ENCODE measurements at places on chromosomes 16 and 17.
A peak's percentile ranks its signal among the peaks of the same experiment; 100 is the strongest.

DNA sequence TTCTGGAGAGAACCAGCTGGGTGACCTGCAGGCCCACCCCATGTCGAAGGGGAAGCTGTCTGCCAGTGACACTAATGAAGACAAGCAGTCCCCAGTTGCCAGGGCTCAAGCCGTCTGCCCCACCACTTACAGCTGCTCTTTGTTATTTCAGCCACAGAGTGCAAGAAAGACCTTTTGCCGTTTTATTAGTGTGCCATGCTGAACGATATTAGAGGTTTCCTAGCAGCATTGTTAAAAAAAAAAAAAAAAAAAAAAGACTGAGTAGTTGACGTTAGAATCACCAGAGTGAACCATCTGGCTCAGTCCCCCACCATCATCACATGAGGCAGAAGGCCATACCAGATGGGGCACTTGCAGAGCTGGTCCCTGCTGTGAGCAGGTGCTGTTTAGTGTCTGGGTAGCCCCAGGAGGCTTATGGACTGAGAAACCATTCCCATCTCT lies 26.5 kb upstream of the SLC39A11 start:
- no peak for DNase-seq

DNA sequence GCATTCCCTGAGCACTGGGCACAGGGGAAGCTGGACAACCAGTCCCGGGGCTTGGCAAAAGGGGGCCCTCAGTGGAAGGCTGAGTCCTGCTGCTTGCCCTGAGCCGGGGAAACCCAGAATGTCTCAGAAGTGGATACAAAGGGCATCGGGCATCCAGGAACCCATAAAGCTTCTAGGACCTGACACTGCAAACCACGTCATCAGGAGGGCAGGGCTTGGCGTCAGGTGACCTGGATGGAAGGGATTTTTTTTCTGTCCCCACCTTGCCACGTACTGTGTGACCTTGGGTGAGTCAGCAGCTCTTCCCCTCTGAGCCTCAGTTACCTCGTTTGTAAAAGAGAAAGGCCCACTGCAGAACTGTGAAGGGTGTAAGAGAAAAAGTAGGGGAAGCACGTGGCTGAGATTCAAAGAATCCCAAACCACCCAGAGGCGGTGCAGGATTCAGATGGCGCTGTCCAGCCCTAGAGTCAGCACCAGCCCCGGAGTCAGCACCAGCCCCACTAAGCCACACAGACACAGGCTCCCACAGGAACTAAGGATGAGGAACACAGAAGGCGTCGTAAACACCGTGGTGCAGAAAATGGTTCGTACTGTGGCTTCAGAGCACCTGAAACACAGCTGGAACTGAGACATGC lies 53.7 kb downstream of the C16orf95 start:
- no peak for DNase-seq

DNA sequence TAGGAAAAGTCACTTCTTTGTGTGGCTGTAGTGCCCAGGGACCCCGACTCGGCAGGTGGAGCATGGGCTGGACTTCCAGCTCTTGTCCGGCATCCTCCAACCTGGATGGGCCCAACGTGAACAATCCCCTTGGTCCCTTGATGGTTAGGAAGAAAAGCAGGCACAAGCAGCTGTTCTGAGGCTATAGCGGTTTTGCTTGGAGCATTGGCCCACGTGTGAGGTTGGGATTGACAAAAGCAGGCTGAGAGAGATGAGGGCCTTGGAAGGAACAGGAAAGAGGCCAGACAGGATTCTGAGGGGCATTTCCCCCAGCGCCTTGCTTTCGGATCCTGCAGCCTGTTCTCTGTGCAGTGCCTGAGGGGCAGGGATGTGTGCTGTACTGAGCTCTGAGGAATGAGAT lies 28.1 kb downstream of the SCNN1B start:
- DNase-seq = no peak

DNA sequence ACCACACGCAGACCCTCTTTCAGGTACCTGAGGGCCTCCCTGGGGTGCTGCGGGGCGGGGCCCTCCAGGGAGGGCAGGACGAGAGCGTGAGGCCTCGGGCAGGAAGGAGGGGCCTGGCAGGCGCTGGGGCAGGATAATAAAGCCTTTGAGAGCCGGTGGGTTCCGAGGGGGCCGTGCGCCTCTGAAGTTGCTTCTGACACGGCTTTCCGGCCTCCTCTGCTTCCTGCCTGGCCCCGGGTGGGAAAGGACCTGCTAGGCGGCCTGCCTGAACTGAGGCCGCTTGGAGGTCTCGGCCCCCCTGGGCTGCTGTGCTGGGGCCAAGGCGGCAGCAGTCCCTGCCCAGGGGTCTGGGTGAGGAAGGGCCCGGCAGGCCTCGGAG lies 10.4 kb downstream of the CENPX start:
- no peak for DNase-seq

DNA sequence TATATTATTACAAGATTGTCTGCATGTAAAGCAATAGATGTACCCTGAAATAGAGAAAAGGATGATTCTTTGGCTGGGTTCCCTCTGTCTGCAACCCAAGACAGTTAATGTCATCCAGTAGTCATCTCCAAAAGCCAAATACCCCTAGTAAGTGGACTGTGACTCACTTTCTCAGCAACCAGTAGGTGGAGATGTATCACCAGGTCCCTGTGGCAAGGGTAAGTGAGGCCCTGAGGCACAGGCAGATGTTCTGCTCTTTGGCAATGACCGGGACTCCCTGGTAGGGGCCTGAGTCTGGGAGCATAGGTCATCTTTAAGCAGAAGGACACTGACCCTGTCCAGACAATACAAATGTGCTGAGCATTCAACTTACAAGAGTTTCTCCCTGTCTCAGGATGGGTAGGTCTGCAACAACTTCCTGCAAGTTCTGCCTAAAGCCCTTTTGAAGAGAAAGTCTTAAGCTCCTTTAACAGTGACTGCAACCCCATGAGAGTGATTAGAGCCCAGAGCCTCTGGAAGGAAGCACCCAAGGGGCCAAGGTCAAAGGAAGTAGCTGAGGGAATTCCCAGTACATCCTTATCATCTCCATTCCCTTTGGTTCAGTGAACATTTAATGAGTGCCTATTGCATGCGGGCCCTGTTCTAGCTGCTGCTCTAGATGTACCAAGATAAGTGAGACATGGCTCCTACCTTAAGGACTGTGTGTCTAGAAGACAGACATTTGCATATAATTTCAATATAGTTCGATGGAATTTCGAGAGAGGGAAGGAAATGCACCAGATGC lies 31.9 kb downstream of the PMP22 start:
- no peak for DNase-seq

DNA sequence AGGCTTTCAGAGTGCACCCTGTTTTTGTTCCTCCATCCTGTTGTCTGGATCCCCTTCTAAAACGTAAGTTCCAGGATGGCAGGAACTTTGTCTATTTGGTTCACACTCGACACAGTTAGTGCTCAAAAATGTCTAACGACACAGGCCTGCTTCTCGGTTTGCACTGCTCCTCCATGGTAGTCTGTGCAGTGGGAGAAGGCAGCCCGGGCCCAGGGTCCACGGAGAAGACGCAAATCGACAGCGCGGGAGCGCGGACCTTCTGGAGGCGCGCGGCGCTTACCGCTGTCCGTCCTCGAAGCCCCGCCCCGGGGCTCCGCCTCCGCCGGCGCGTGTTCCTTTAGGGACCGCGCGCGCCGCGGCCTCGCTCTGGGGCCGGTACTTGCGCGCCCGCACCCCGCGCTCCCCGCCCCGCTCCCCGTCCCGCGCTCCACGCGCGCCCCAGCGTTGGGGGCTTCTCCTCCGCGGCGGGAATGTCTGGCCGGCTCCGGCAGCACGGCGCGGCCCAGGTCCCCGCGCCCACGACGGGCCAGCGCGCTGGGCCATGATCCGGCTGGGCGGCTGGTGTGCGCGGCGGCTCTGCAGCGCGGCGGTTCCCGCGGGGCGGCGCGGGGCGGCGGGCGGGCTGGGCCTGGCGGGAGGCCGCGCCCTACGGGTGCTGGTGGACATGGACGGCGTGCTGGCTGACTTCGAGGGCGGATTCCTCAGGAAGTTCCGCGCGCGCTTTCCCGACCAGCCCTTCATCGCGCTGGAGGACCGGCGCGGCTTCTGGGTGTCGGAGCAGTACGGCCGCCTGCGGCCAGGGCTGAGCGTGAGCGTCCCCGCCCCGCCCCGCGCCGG lies at the start of gene NT5M:
TSS of gene NT5M (plus strand) at position 364 of the 837 bp plus-strand sequence. CDS start at position 542, 178 bp downstream.
- DNase-seq = peak; percentile 44

DNA sequence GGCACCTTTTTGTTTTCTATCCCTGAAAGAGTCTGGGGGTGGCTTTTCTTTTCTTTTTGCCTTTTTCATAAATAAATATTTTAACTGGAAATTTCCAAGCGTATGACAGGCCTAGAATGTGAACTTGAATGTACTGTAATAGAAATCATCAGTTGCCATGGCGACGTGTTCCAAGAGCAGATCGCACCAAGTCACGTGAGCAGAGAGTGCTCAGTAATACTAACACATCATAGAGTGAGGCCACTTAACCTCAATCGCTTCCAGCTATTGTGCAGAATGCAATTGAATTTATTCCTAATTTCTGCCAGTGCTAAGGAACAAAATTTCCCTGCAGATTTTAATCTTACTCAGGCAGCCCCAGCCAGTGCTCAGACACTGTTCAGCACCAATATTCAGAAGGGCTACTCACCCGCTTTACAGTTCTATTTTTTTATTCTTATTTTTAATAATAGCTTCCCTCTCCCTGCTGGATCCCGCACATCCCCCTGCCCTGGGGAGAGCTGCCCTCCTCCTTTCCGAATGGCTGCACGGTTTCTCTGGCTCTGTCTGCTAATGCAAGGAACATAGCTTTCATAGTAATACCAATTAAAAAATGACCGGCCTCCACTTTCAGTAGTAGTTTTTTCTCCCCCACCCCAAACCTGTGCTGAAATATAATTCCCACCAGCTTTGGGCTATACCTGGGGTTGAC lies 26.2 kb upstream of the PMFBP1 start:
- DNase-seq = no peak

- DNase-seq = no peak
These were observed 499.1 kb downstream of the KCNJ2 start for GRCh38 chr17:70668276-70668937.

DNA sequence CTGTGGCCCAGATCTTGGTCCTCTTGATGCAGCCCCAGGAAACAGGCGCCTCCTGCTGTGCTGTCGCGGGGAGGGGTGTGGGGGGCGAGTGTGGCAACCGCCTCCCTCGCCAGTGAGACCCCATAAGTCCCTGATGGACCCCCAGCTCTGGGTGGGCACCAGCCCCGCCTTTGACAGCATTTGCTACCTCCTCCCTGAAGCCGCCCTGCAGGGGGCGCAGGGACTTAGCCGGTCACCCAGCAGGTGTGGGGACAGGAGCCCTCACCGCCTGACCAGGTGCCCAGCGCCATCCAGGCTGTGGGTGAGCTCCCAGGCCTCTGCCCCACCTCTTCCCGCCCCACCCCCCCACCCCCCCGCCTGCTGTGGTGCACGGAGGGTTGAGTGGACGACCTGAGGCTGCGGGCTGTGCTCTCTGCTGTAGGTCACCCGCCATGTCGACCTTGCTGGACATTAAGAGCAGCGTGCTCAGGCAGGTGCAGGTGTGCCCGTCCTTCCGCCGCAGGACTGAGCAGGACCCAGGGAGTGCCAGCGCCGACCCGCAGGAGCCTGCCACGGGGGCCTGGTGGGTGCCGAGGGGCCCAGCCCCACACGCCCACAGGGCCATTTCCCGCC lies 4.8 kb downstream of the BAIAP3 start:
- no peak for DNase-seq

DNA sequence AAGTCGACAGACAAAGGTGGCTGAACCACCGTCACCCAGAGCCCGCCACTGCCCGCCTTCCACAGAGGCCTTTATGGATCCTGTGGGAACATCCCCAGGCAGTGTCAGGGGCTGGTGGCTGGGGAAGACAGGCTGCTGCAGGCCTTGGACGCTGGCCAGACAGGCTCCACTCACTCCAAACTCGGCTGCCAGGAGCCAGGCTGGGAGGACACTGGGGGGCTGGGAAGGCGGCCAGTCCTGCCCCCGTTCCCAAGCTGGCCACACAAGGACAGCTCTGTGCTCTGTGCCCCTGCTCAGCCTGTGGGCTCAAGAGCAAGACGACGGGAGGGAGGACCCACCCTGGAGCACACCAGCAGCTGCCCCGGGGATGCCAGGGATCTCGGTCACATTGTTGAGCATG lies 7.6 kb upstream of the LCAT start:
- DNase-seq = no peak

DNA sequence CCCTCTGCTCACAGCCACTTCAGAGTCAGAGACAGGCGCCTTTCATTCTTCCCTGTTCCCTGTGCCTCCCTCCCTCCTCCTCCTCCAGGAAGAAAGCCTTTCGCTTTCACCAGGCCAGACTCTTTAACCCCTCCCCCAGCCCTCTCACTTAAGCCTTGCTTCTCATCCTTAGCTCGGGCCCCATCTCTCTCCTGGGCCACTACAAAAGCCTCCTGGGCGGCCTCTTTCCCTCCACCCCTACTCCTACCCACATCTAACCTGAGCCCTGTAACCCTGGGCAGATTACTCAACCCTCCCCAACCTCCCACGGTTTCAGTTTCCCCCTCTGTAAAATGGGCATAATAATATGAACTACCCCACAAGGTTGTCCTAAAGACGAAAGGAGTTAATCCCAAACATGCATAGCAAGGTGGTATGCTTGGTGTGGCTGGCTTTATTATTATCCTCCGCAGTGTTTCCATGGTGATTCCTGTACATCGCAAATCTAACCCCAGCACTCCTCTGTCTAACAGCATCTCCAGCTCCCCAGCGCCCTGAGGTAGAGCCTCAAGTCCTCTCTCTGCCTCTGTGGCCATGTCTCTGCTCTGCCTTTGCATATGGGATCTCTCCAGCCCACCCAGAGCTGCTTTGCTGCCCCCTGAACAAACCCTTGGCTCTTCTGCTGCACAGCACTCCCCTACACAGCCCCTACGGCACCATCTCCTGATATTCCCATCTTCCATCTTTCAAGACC lies 17.7 kb downstream of the PIMREG start:
- DNase-seq = no peak

DNA sequence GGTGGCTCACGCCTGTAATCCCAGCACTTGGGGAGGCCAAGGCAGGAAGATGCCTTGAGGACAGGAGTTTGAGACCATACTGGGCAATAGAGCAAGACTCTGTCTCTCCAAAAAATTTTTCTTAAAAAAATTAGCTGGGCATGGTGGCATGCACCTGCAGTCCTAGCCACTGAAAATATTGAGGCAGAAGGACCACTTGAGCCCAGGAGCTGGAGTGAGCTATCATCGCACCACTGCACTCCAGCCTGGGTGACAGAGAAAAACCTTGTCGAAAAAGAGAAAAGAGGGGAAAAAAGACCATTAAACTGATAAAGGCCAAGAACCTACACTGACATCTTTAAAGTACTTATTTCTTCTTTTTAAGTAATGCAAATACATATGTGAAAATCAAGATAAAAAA lies 53.4 kb upstream of the ITGA2B start:
- no peak for DNase-seq

- no peak for DNase-seq
These were observed 14.6 kb upstream of the CIBAR2 start for GRCh38 chr16:85126705-85127378.

GRCh38 chr16:50238868-50239301 lies 27.5 kb upstream of the ADCY7 start:
- DNase-seq = no peak

DNA sequence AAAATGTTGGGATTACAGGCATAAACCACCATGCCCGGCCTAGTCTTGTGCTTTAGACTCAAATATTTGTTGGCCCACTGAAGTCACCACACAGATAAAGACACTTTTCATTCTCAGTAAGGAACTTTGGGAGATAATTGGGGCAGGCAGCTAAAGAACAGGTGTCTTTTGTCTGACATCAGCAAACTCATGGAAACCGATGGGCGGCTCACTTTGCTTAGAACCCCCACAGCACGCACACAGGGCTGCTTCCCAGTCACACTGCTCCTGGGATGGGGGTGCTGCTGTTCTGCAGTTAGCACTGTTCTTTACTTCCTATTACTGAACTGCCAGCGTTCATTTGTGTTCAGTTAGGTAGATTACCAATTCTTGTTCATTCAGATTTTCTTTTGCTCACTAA lies 18.0 kb upstream of the BRCA1 start:
- DNase-seq = no peak

Measured in stimulated activated CD8-positive, alpha-beta memory T cell treated with anti-CD3 and anti-CD28 coated beads, Interleukin-2, amount 100 ng/mL, for 1 hour (primary cell).